Ascending aorta (tissue), 2 donors: ENCODE measurements at places on chromosomes 13 and 19. TPM values are rescaled to one million over a fixed set of nuclear protein-coding genes. Genes with fewer than 3 reads are reported as not detected.

GRCh38 chr19:5147074-5147977 is 178.4 kb downstream of the KDM4B start:
- no peak for DNase-seq

DNA sequence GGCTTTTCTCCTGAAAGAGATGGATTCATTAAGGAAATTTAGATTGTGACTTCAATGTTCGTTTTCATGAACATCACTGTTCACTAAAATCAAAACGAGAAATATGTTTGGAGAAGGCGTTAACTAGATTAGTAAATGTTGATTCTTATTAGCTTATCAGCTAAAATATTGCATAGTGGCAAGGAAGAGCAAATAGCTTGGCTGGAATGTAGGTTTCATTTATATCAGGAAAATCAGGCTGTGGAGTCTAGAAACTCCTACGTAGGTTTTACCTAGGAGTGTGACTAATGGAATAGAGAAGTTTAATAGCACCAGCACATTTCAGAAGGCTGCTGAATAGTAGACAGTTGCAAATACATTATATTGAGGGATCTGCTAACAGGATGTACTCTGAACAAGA is 344.9 kb downstream of the LIG4 start:
- no peak for DNase-seq

- no peak for DNase-seq
Measured at GRCh38 chr19:41409288-41409687, 11.7 kb downstream of the BCKDHA start.

Gene INTS6
- total RNA-seq, result 43.5 TPM
